ENCODE measurements at places on chromosomes 7 and 10.

- no peak for DNase-seq
Measured at GRCh38 chr10:77514870-77515269, 122.7 kb downstream of the KCNMA1 start.

- no peak for DNase-seq
Measured at GRCh38 chr7:42736931-42737330, 174.9 kb downstream of the C7orf25 start.

GRCh38 chr7:51000956-51001355, 218.3 kb upstream of the GRB10 start:
- DNase-seq = no peak

- no peak for DNase-seq
Measured at GRCh38 chr10:97575127-97575668, 2.6 kb downstream of the ANKRD2 start.

DNA sequence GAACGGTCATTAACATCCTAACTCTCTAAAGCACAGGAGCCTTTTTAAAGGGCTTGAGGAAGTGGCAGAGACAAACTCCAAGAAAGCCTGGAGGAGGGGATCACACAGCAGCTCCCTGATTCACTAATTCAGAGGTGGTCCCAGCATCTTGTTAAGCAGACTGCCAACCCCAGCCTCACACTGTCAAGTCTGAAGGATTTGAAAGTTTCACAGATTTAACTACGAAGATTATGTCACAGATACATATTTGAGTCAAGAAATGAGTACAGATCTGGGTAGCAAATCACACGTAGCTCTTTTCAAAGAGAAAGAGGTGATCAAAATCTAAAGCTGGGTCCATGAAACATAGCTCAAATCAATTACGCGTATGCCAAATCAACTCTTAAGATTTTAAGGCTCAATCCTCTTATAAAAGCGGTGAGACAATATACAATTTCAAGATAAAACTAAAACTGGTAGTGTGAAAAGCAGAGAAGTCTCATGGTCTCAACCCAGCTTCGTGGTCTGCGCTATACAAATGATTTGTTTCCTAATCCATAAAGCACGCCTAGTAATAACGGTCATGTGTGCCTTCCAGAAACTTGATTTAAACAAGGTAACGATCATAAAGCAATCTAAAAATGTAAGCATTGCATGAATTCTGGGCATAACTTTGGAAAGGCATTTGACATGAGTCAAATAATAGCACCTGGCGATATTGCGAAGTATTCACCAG, 229.9 kb upstream of the MKLN1 start:
- no peak for DNase-seq

DNA sequence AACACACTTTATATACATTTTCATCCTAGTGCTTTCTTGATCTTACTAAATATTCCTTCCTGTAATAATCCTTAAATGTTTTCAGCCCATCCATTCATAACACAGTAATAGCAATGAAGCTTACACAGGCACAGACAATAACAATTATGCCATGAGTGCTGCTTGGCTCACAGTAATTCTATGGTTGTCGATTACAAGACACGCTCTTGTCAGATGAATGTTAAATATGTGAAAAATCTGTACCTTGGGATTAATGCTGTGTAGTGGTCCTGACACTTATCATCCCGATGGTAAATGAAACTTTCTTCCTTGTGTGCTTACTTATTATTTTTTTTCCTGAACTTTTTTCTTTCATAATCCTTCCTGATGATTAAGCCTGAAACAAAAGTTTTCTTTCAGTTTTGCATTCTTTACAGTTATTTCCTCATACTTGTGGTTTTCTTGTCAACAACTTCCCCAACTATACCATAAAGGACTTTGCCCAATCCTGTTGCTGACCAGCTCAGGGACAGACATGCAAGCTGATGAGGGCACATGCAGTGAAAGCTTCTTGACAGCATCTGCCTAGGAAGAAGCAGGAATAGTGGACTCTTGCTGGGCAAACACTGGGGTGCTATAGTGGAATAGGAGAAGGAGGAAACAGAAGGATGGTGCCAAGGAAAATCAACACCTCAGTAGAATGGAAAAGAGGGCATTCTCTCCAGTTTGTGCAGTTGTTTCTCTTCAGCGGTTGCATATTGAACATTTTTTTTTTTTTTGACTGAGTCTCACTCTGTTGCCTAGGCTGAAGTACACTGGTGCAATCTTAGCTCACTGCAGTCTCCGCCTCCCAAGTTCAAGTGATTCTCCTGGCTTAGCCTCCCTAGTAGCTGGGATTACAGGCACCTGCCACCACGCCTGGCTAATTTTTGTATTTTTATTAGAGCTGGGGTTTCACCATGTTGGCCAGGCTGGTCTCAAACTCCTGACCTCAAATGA, 6.7 kb upstream of the MGAM2 start:
- no peak for DNase-seq

DNA sequence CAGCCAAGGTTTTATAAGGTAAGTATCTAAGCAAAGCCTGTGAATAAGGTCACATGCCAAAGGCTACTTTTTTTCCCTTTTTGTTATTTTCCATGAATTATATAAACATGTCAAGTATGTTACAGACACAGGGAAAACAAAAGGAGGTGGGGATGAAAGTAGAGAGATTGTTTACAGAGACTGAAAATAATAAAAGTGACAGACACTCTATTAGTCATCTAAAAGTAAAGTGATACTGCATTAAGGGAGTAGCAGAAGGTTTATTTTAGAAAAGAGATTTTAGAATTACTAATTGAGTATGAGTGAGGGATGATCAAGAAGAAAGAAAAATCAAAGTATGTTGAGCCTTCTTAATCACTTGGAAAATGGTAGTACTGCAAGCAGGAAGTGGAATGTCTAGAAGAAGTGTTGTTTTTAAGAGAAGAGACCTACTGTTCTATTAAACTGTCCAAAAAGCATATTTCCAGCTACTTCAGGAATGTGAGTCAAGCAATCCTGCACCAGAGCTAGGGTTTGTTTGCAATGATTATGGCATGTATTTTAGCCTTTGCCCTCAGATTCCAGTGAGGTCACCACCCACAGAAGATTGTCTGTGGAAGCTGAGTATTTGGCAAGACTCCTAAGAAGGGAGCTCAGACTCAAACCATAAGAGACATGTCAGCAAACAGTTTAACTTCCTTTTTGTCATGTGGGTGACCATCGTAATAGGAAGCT, 177.9 kb upstream of the PLXDC2 start:
- DNase-seq = no peak

- no peak for DNase-seq
Measured at GRCh38 chr7:92768501-92769393, 67.6 kb downstream of the CDK6 start.

DNA sequence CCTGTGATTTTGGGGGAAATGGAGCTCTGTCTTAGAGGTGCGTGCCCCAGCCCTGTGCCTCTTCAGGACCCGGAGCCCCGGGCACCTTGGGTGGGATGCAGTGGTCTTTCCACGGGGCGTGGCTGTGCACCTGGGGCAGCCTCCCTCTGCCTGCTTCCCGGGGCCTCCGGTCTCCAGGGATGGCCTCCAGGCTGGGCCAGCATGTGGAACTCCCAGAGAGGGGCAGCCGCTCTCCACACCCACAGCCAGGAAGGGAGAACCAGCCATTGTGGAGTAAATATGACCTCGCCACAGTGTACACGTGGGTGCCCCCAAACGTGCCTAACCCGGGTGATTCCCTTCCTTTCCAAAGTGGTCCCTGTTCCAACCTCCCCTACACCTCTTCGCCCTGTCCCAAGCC, 52.6 kb downstream of the JAKMIP3 start:
- DNase-seq = no peak

GRCh38 chr10:35191523-35191922, 64.9 kb downstream of the CREM start:
- DNase-seq = no peak

- no peak for DNase-seq
Measured at GRCh38 chr7:117194445-117194844, 128.4 kb downstream of the WNT2 start.

- DNase-seq = no peak
Measured at GRCh38 chr10:33559105-33559504, 224.6 kb upstream of the NRP1 start.

GRCh38 chr7:112167147-112167546, 39.1 kb downstream of the DOCK4 start:
- DNase-seq = no peak

DNA sequence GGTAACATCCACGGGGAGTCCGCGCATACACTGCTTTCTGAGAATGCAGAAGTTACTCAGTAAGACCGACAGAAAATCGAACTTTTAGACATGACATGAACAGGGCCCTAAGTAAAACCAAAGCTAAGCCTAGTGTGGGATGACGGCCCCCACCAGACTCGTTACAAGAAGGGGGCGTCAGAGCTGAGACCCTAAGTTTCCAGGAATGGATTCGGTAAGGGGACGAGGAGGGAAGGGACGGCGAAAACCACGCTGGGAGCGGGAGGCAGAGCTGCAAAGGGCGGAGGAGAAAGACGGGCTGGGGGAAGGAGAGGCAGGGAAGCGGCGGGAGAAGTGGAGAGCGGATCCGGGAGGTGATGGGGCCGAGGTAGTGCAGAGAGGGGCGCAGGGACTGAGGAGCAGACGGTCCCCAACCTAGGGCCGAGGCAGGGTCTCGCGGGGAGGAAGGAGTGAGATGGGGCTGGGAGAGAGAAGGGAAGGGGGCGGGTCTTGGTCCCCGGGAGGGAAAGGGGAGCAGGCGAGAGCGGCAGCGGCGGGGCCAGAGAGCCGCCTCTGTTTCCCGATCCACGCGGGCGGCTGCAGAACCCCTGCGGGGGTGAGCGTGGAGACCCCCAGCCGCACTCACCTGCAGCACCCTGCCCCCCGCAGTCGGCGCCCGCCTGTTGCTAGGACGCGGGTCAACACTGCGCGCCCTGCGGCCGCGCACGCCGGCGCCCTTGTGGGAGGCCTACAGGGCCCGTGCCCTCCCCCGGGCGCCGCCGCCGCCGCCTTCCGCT, 513 bp downstream of the ODAD2 start:
- no peak for DNase-seq

DNA sequence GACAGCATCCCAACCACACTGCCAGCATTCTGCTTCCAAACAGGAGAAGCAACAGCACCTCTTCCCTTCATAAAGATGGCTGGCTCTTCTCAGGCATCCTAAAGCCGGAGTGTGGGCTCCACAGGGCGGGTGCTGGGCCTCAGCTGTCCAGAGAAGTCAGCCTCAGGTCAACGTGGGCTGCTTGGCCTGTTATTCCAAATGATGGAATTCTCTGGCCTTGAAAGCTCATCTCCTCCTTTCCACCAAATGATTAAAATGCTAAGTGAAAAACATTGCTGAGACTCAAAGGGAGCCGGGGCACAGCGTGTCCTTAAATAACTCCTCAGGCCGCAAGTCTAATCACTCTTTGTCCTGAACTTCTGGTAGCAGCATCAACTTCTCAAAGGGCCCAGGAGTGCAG, 53.1 kb upstream of the CPXM2 start:
- no peak for DNase-seq

GRCh38 chr10:61410353-61411070, 42.7 kb downstream of the TMEM26 start:
- no peak for DNase-seq

- DNase-seq = no peak
Measured at GRCh38 chr7:156017431-156017830, 205.2 kb upstream of the SHH start.

DNA sequence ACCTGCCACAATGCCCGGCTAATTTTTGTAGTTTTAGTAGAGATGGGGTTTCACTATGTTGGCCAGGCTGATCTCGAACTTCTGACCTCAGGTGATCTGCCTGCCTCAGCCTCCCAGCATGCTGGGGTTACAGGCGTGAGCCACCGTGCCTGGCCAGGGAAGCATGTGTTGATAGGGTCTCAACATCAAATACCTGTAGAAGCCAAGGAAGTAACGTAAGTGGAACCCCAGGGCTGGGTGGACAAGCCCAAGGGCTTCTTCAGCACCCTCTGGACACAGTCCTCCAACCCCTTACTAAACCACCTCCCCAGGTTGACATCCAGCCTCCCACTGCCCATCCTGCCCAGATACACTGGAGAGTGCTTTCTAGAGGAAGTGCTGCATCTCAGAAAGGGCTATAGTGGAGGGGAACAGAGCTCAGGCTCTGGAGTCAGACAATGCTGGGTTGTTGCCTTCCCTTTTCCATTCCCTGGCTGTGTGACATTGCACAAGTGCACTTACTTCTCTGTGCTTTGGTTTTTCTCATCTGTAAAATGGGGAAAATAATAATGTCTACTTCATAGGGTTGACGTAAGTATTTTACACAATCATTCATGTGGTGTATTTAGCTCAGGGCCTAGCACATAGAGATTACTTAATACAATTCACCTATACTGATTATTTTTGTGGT, 73.9 kb upstream of the KAT6B start:
- DNase-seq = no peak

DNA sequence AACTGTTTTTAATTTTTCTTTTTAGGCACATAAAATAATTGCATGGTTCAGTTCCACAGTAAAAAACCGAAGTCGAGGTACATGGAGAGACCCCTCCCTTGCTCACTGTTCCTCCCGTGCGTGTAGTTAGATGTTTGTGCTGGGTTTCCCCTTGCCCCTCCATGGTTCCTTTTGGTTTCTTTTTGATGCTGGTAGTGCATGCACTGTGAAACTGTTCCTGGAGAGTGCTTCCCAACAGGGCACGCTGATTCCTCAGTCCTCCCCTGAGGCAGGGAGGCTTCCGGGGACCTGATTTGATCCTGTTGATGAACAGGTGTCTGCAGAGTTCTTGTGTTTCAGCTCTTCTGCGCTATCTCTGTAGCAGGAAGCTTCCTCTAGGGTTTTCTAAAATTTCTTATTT, 69.5 kb downstream of the ADCY1 start:
- no peak for DNase-seq

GRCh38 chr7:123712619-123713018, 36.2 kb downstream of the WASL start:
- DNase-seq = no peak

DNA sequence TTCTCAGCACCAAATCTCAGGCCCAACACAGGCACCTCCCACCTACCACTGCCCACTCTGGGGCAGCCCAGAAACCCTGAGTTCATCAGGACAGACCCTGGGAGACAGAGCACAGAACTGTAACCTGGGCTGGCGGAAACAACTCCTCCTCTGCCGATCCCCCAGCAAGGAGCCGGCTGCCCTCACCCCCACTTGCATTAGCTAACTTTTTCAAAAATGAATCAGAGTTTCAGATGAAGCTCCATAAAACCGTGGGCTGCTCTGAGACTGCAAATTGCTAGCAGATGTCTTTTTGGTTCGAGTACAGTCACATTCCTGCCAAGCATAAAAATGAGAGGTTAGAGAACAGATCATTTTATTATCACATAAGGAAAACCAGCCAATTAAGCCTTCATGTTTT, 93.4 kb upstream of the PARD3 start:
- no peak for DNase-seq

GRCh38 chr10:132430861-132431271, 33.9 kb downstream of the PWWP2B start:
- no peak for DNase-seq
